H7 (cell line): ENCODE measurements at places on chromosomes 3 and 15.

DNA sequence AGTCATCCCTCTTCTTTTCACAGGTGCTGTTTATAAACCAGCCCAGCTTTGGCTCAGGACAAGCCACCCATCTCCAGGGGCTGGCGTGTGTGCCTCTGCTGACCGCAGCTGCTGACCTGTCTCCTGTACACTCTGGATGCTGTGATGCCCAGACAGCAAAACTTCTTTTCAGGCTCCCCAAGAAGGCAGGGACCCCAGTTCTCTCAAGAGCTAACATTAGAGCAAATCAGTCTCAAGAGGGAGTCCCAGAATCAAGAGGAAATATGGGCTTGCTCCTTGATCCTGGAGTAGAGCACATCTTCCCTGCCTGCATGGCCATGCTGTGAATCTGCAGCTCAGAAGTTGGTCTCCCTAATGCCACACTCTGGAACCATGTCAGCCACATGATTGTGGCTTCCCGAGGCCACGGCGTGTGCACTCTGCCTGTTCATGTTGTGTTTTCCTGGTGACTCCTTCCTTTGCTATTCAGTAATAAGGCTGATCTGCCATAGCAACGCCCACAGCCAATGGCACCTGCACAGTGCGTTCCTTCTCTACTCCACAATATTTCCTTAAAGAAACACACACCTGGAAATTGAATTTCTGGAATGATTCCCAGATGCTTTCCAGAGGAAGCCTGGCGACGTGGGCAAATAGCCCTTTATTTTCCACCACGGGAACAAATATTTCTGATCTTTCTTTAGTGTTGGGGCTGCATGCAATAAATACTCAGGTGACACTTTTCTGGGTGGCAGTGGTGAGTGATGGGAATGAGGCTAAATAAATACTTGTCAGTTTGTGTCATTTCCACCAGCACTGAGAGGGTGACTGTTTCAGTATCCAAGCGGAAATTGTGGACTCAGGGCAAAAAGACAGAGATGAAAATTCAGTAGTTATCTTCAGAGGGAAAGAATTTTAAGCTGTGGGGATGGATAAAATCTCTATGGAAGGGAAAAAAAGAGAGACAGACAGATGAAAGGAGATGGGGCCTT is 21.9 kb upstream of the THSD4 start:
- no peak for DNase-seq

GRCh38 chr3:75218577-75218976 is 445.6 kb upstream of the FRG2C start:
- DNase-seq: no peak

DNA sequence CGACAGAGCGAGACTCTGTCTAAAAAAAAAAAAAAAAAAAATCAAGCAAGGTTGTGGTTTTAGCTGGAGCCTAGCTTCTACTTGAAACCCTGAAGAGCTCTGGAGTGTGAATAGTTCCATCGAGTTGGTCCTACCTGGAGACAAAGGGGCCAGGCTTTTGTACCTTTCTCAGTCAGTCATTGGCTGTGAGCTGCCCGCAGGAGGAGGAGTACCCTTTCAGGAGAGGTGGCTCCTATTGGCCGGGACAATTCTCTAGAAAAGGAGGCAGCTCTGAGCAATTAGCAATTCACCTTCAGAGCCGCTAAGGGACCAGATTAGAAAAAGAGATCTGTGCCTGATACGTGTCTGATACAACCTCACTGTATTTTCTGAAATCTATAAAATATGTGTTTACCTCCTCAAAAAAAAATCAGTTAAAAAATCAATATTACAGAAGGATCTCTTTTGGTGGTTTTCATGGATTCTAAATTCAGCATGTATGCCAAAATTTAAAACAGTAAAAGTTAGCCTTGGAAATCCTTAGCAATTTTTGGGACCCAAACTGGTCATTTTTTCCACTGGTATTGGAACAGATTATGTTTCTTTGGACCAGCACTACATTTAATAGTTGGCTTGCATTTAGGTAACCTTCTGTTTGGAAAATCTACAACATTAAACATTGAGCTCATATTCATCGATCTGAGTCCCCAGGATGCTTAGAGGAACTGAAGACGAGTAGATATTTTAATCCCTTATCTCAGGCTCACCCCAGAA is 29.7 kb upstream of the PDCD6IP start:
- DNase-seq: no peak

DNA sequence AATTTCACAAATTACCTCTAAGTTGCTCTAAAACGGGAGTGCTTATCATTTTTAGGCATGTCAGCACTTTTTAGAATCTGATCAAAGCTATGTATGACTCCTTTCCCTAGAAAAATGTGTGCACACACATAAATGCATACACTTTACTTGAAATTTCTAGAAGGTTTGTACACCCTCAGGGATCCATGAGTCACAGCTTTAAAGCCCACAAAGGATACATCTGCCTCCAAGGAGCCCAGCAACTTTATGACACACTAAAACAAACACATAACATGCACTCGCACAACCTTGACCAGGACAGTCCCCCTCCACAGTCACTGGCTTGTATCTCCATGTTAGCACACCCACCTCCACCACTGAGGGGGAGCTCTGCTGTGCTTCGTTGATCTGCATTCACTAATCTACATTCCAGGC is 722.0 kb upstream of the CFAP20DC start:
- no peak for DNase-seq

DNA sequence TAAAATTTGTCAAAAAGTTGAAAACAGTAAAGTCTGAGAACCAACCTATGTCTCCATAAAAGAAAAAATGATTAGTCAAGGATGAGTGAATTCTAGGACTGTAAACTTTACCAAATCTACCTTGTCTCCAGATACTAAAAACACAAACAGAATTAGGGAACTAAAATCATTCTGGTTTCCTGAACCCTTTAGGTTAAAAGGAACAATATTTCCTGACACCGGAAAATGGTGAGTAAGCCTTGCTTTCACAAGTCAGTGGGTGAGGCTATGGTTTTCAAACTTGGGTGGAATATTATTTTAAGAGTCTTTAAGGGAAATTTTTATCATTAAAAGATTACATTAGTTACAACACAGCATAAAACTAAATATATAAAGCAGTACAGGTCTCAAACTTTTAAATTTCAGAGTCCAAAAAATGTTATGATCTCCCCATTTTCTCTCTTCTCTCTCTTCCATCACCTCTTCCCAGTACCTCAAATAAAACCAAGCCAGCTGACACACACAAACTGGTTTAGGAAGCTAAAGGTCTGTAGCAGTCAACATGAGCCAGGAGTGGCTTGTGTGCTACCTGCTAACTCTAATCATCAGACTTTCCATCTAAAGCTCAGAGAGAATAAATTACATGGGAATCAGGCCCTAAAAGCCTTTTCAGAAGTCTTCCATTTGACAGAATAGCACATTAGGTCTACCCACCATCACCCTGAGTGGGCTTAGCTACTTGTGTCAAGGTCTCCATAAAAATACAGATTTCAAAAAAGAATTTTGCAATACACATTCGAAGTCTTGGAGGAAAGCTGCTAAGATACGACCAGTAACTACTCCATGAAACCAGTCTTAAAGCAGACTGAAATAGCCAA is 2.2 kb downstream of the SLC12A6 start:
- DNase-seq: no peak

DNA sequence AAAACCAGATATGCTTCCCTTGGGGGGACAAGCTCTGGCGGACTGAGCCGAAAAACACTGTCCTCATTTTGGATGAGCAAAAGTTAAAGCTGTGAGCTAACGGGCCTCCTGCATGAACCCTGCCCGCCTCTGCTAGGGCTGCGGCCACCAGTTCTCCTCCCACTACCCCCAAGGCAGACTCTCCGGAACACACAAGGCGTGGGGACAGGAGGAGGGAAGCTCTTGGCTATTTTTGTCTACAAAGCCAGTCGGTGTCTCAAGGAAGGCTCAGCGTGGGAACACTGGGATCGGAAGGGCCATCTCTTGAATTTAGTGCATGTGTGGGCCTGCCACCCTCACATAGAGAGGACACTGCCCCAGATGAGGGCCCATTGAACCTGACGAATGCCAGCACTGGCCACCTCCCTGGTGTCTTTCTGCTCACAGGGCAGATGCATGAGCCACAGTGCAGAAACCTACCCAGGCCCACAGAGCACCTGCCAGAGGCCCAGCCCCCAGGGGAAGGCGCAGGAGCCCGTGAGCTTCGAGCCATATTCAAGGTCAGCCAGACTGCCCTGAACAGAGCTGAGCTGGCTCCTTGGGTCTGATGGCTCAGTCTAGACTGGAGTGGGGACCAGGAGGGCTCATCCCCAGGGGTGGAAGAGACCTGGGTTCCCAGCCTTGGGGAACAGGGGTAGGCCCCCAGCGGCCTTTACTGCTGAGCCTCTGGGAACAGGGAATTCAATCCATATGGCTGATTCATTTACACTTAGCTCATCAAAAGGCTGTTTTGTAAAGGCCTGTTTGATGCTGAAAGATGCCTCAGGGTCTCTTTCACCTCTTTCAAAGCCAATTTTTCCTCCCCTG is 38.3 kb downstream of the HCN4 start:
- peak; percentile 50 for DNase-seq

DNA sequence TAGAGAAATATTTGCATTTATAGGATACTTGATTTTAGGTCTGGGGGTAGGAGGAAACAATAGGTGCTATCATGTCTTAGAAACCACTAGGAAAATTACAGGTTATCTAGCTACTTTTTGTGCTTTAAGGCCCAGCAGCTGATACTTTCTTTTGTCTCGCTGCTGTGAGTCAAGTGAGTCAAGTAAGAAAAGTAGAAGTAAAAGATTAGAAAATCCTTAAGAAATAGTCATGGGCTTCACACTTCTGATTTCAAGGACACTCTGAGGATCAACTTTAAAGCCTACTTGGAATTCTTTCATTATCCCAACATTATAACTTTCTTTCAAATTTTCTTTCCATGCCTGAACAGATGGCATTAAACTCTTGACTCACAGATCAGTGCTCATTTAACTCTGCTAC is 95.2 kb upstream of the RBMS3 start:
- no peak for DNase-seq

- peak; percentile 25 for DNase-seq
Measured at GRCh38 chr3:159825216-159825854, 163.3 kb upstream of the IL12A start.

GRCh38 chr15:54990793-54991192 is 205.9 kb downstream of the RSL24D1 start:
- DNase-seq: no peak

DNA sequence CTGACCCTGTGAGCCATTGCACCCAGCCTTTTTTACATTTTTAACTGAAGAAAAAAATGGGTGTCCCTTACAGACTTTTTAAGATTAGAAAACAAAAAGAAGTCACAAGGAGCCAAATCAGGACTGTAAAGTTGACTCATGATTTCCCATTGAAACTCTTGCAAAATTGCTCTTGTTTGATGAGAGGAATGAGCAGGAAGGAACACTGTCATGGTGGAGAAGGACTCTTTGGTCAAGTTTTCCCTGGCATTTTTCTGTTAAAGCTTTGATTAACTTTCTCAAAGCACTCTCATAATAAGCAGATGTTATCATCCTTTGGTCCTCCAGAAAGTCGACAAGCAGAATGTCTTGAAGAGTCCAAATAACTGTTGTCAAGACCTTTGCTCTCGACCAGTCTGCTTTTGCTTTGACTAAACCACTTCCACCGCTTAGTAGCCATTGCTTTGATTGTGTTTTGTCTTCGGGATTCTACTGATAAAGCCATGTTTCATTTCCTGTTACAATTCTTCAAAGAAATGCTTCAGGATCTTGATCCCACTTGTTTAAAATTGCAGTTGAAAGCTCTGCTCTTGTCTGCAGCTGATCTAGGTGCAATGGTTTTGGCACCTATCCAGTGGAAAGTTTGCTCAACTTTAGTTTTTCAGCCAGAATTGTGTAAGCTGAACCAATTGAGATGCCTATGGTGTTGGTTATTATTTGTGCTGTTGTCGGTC is 369.4 kb downstream of the MAGI1 start:
- DNase-seq: no peak

GRCh38 chr15:85151861-85152260 is 170.2 kb downstream of the PDE8A start:
- no peak for DNase-seq

DNA sequence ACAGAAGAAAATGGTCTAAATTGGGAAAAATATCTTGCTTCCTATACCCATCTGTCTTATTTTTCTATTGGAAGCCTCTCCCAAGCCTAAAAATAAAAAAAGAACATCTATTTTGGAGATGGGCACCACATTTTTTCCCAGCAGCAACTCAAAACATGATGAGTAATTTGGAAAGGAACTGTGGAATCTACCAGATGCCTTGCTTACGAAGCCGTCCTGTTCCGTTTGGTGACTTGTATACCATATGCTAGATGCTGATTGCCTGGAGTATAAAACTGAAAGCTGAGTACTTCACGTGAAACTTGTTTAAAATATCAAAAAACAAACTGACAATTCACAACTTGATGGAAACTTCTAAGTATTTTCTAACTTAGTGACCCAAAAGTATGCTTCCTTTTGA is 491.0 kb downstream of the ROBO2 start:
- no peak for DNase-seq

DNA sequence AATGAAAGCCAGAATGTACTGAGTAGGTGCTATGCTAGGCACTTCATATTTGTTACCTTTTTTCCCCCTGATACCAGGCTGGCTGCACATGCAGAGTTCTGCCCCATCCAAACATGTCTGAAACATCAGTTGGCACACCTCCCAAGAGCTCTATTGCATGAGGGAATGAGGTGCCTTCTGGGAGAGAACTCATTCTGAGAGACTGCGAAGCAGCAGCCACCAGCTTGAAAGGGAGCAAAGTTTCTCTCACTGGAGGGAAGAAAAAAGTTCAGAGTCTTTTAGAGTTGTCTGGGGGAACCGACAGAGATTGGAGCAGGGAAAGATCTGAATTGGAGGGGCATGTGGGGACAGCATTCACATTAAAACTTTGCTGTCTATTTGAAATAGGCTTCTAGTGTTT is 84.1 kb downstream of the AGBL1 start:
- DNase-seq: no peak

DNA sequence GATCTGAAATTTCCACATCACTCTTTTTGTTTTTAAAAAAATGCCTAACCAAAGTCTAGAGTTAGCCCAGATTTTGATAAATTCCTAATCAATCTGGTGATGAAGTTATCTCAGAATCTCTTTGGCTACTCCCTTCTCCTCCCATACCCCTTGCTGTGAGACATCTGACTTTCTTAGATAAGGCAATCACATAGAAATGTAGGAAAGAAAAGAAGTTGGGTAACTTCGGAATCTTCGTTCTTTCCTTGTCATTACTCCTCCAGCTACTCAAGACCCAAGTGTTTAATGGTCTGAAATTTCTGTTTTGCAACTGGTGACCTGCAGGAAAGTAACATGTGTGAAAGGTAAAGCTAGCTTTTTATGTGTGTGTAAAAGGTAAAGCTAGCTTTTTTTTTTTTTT is 37.8 kb downstream of the MYL3 start:
- no peak for DNase-seq

GRCh38 chr3:27905625-27906024 is 183.5 kb upstream of the EOMES start:
- no peak for DNase-seq

GRCh38 chr15:31452595-31453557 is 126.2 kb downstream of the KLF13 start:
- DNase-seq: no peak

- peak; percentile 48 for DNase-seq
Measured at GRCh38 chr15:57611938-57612337, 20.2 kb downstream of the MYZAP start.

- no peak for DNase-seq
Measured at GRCh38 chr3:106333911-106334618, 465.3 kb upstream of the CBLB start.
